ENCODE measurements at places on chromosomes 6 and 20.
A peak's percentile ranks its signal among the peaks of the same experiment; 100 is the strongest.

DNA sequence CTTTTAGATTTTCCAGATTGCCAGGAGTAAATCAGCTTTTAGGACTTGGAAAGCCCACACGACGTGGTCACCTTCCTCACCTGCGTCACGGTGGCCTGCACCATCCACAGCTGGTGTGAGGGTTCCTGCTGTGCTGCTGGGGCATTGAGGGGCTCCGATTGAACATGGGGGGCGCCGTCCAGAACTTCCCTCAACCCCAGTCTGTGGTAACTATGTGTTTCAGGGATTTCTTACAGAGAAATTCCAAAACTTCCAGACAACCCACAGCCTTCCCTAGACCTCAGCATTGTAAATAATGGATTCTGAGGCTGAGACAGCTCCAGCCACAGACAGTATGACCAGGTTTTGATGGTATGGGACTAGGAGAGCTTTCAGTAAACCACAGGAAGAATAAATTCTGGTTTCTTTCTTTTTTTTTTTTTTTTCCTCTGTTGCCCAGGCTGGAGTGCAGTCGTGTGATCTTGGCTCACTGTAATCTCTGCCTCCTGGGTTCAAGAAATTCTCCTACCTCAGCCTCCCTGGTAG is 46.7 kb upstream of the IRF4 start:
- DNase-seq = no peak

- DNase-seq = no peak
Measured at GRCh38 chr20:11785885-11786507, 131.7 kb upstream of the BTBD3 start.

- peak; percentile 64 for DNase-seq
Measured at GRCh38 chr6:23394681-23395080, 731.3 kb upstream of the NRSN1 start.

- DNase-seq = peak; percentile 43
Measured at GRCh38 chr6:34491091-34491430, 25.2 kb downstream of the PACSIN1 start.

DNA sequence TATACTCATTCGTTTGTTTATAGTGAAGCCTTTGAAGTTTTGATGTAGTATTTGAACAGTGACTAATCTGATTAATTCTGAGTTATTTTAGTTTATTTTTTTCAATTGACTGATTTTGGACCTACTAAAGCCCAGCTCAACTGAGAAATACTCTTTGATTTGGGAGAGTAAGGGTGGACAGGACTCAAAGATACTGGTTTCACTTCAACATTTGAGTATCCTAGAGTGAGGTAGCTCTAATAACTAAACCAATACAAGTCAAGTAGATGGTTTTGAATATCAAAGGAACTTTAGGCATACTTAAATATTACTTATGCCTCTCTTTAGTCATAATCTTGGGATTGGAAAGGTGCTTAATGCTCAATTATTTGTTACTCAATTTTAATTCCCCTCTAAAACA is 65.6 kb downstream of the ZNF292 start:
- DNase-seq = no peak

DNA sequence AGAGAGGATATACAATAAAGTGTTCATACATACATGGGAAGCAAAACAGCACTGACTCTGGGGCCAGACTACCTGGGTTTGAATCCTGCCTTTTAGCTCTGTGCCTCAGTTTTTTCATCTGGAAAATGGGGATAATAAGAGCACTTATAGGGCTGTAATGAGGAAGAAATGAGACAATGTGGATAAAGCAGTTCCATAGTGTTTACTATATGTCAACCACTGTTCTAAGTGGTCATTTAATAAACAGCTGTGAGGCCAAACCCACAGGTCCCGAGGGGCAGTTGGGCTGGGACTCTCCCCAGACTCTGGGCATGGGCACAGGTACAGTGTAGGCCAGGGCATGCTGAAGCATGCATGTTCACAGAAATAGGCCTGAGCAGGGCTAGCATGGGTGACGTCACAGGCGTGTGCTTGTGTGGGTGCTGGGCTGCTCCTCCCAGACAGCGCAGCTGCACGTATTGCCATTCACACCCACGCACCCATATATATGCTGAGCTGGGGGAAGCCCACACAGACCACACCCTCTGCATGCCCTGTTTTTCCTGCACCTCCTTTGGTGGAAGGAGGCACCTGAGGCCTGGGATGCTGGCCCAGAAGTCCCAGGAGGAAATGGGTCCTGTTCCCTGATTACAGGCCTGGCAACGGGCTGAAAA is 3.5 kb upstream of the PLCG1 start:
- peak; percentile 73 for DNase-seq

DNA sequence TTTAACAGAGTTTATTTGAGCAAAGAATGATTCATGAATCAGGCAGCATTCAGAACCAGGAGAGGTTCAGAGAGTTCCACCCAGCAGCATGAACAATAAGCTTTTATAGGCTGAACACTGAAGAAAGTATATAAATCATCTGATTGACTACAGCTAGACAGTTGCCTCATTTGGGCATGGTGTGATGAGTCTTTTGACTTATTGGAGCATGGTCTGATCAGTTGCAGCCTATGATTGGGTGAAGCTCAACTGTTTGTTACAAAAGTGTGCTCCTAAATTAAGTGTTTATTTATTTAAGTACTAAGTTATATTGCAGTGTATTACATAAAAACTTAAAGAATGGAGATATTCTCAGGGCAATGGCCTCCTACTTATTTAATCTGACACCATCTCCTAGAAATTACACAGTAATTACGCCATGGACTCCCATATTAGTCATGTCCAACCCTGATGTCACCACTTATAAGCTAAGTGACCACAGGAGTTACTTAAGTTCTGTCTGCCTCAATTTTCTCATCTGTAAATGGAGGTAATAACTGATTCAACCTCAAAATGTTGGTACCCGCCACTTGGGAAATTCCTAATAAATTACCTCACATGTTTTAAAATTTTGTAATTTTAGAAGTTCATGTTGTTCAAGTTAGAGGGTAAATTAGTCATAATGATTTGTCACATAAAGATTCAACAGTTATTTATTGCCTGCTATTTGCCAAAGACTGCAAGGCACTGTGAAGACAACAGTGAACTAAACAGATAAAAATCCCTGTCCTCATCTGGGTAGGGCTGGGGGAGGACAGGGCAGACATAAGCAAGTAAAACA is 15.2 kb upstream of the ROS1 start:
- no peak for DNase-seq
